ENCODE measurements at places on chromosomes 1 and 21. TPM values are rescaled to one million over a fixed set of nuclear protein-coding genes. Genes with fewer than 3 reads are reported as not detected.

GBP5 gene
- 1.6 TPM for total RNA-seq

OR2T2 gene
- total RNA-seq, result not detected

RSPH1 gene
- not detected for total RNA-seq

PDZK1 gene
- total RNA-seq, result not detected

SMCP gene
- total RNA-seq, result not detected

SNAPIN gene
- 101 TPM for total RNA-seq

DNA sequence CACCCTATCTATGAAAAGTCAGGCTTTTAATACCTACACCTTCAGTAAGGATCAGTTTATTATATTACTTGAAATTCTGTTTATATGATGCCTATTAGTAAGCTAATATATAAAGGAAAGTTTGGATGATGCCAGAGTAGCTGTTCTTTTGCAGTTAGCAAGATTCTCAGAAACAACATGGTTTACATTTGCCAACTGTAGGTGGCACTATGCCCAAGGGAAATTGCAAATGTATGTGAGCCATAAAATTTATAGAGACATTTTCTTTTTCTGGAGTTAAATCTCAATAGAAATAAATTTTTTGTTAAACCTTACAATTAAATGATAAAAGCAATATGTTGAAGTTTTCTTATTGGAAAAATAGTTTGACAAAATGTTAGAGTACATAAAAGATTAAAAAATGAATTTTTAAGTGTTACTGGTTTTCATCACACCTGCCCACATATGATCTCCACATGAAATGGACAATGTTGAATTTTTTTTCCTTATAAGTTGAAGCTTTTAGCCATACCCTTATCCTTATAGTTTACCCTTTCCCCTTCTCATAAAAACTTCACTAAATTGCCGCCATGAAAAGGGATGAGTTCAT lies 32.1 kb upstream of the EPHX4 start:
- DNase-seq, result no peak

DNA sequence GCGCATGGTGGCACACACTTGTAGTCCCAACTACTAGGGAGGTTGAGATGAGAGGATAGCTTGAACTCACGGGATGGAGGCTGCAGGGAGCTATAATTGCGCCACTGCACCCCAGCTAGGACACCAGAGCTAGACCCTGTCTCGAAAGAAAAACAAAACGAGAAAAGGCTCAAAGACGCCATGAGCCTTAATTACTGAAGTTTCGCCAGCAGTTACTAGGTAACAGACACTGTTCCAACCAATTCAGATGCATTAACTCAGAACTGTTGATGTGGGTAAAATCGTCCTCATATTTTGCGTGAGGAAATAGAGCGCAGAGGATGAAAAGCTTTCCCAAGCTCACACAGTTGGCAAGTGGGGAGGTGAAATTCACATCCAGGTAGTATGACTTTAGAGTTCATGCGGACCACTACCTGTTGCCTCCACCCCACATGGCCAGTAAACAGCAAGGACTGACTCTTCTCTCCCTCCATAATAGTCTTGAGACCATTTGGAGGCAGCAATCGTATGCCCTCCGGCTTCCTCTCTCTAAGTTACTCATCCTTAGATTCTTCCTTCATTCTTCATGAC lies 40.1 kb downstream of the INAVA start:
- no peak for DNase-seq

GRCh38 chr1:247452447-247453039 lies 5.4 kb downstream of the OR2B11 start:
- no peak for DNase-seq

- no peak for DNase-seq
These were observed 222.9 kb upstream of the CSF3R start for GRCh38 chr1:36705629-36706028.

DNA sequence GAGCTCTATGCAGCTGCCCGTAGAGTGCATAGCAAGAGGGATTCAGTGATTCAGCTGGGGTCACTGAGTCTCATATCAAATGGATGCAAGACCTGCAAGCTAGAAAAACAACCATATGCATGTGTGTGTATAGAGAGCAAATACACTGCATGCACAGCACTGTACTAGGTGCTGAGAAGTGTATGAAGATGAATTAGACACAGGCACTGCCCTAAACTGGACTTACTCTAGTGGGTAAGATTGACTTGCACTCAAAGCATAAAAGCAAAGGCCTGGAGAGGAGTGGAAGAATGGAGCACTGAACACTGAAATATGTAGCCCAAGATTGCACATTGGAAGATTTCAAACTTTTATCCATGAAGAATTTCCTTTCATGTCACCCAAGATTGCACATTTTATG lies 5.5 kb upstream of the GBP1 start:
- DNase-seq, result no peak

DNA sequence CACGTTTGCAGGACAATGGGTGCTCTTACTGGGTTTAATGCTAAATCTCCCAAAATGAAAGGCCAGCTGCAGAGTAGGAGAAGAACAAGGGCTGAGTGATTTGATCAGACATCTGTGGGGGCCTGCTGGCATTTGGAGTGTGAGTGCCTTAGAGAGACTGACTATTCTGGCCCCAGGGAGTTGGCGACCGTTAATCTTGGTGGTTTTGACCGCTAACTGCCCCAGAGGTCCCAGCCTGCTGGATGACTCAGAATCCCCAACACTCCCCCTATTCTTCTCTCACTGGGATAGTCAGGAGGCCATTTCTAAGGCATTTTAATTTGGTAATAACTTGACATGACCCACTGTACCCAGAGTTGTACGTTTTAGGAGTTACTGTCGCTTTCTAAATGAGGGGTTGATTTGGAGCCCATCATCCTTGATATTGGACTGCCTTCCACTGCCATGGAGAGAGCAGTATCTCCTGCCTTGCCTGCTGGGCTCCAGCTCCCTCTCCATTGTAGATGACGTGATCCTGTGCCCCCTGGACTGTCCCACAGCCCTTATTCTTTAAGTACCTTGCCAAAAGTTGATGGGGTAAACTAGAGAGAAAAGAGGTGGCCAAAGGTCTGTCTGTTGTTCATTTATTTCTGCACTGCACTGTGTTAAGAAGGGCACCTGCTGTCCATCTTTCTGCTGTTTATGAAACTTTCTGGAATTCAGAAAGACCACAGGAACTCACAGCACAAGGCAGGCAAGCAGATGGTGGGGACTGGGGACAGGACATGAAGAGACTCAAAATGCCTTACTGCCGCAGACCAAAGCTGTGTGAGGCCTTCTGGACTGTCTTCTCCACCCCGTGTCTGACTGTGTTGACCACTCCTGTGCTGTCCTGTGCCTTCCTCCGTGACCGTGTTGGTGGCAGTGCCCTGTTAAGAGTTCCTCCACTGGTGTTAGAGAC lies 98.2 kb upstream of the ARTN start:
- DNase-seq, result peak; percentile 32

- DNase-seq, result no peak
These were observed 48.5 kb downstream of the RHBG start for GRCh38 chr1:156417401-156418020.

- DNase-seq, result no peak
These were observed 1.7 kb downstream of the LMOD1 start for GRCh38 chr1:201944639-201945038.

DNA sequence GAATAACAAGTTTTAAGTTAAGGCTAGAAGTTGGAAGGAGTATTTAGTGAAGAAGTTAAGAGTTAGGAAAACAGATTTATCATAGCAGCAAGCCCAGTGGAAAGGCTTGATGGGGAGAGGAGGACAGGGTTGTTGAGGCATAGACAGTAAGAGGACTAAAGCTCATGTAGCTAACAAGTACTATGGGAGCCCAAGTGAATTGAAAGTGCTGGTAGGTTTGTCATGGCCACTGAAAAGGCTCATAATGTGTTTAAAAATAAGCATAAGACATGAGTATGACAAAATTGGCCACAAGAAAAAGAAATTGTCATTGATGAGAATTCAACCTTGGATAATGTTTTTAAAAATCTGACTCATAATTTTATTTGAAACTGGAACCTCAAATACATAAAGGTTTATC lies 49.2 kb upstream of the CRB1 start:
- DNase-seq, result no peak

DNA sequence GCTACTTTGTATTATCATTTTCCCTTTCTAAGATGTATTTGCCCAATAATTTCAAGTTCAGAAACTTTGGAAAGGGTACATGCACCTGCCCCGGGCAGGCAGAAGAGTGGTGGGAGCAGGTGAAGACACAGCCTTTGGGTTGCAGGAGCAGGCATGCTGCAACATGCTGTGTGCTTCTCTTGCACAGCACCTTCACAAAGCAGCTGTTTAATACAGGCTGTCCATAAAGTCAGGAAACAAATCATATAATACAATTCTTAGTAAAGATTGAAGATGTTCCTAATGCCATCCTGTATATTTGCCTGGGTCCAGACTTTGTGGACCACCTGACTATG lies 182.9 kb downstream of the ZNF281 start:
- DNase-seq, result no peak

GRCh38 chr1:203214871-203215270 lies 14.6 kb downstream of the CHIT1 start:
- no peak for DNase-seq

DNA sequence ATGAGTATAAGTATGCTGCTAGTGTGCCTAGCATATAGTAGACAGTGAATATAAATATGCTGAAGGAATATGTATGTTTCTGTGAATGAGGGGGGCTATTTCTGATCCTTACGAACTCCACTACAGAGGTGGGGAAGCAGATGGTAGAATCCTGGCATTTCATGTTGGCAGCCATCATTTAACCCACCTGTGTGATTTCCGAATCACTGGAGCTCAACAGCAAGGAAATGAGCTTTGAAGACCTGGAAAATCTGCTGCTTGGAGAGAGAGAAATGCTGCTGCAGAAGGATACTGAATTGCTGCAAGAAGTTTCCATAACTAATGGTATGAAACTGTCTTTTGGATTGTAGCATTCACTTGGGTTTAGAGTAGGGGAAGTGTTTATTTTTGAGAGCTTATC lies 83.5 kb downstream of the RABGAP1L start:
- no peak for DNase-seq

DNA sequence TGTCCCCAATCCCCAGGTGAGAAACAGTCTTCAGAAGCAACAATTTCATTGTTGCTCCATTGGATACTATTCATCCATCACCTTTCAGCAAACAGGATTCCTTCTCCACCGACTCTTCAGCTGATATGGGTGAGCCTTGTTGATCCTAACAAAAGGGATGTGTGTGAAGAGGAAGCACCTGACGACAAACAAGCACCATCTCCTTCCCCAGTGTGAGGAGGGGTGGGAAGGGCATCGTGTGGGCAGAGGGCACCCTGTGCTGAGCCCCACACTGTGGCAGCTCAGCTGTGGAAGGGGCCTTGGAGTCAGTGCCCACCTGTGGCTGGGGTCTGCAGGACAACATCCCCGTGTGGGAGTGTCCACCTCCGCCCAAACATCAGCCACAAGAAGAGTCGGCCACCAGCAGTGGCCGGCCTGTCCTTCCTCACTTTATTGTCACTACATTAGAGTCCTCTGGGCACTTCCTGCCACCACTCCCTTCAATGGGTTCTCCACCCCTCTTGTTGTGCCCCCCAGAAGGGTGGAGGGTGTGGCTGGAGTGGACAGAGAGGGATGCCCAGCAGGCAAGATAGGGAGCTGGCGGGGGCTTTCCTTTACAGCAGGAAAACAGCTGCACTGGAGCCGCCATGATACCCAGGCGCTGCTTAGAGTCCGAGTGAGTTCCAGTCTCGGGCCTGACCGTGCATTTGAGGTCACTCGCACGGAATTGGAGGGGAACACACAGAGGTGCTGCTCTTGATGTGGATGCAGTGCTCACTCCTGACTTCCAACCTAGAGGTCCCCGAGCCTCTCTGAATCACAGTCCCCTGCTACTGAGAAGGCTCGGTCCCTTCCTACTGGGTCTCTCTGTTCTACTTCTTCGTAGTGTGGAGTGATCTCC lies 40.9 kb downstream of the VPS26C start:
- DNase-seq, result no peak

DNA sequence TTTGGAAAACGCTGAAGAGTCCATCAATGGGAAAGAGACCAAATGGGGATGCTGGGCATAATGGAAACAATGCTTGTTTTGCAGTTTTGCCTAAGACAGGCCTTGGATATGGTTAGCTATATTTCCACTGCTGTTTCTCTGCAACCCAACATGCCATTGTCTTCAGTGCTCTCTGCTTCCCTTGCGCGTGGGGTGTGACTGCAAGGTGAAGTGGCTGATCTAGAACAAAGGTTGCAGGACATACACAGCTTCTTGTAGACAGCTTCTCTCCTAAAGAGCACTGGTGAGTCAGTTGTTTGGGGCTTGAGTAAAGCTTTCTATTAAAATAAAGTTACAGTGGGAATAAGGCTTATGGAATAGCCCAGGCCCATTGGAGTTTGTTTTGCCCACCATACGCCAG lies 33.0 kb downstream of the RUNX1 start:
- DNase-seq, result no peak

GRCh38 chr1:89670163-89670562 lies 37.2 kb downstream of the LRRC8C start:
- no peak for DNase-seq

GRCh38 chr1:167605576-167605975 lies 24.5 kb upstream of the RCSD1 start:
- DNase-seq, result no peak
